Activated gamma-delta T cell treated with anti-CD3 and anti-CD28 coated beads, Interleukin-2, amount 50 U/mL, for 16 hours (primary cell): ENCODE measurements at places on chromosomes 2 and 18.

- DNase-seq: no peak
Measured at GRCh38 chr18:36813824-36814223, 15.0 kb downstream of the TPGS2 start.

GRCh38 chr2:177897278-177897677 lies 175.3 kb downstream of the PDE11A start:
- no peak for DNase-seq

DNA sequence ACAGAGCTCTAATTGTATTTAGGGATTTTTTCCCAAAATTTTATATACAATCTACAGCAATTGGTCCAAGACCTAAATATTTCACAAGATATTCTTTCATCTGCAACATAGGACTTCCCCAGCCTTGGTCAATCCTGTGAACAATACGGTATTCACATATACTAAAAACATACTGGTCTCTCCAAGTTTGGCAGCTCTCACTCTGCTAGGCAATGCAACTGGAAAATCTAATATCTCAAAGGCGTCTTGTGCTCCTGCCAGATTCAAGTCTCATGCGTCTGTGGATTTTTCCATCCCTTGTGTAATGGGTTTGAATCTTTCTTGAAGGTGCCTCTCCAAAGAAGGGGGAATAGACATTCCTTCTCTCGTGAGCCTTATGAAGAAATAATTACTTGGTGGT lies 27.4 kb upstream of the MBOAT2 start:
- DNase-seq: no peak

- DNase-seq: no peak
Measured at GRCh38 chr2:101981504-101981903, 10.3 kb upstream of the IL1R2 start.

GRCh38 chr2:176283291-176284068 lies 14.2 kb downstream of the MTX2 start:
- DNase-seq: no peak

DNA sequence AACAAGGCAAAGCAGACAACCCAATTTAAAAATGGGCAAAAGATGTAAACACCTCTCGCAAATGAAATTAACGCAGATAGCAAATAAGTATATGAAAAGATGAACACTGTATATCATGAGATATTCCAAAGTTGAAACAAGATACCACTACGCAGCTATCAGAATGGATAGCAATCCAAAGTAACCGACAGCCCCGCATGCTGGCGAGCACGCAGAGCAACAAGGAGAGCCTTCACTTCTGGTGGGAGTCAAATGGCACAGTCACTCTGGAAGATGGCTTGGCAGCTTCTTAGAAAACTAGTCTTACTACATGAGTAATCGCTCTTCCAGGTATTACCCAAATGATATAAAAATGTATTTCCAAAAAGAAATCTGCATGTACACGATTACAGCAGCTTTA lies 1.4 kb downstream of the NDUFA10 start:
- no peak for DNase-seq

- no peak for DNase-seq
Measured at GRCh38 chr2:6992794-6993228, 75.6 kb downstream of the RNF144A start.

DNA sequence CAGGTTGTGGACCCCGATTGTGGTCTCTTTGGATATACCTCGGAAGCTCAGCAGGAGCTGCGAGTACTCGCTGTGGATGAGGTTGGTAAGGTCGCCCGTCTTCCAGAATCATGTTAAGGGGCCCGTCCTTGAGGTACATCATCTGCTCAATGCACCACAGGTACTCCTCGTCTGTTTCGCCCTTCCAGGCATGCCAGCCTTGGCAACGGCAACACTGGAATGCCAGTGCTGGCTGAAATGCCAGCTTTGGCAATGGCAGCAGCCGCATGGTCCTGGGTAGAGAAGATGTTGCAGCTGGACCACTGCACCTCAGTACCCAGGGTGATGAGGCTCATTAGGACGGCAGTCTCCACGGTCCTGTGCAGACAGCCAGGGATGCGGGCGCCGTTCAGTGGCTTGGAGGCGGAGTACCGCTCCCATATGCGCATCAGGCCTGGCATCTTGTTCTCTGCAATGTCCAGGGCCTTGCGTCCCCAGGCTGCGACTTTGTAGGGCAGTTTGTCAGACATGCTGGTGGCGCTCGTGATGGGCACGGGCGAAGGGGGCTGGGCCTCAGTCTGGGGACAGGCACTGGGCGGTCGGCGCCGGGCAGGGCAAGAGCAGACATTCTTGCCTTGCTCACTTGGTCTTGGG lies 122.2 kb upstream of the NXPH2 start:
- no peak for DNase-seq

GRCh38 chr18:63981719-63982118 lies 11.8 kb downstream of the SERPINB8 start:
- DNase-seq: no peak

DNA sequence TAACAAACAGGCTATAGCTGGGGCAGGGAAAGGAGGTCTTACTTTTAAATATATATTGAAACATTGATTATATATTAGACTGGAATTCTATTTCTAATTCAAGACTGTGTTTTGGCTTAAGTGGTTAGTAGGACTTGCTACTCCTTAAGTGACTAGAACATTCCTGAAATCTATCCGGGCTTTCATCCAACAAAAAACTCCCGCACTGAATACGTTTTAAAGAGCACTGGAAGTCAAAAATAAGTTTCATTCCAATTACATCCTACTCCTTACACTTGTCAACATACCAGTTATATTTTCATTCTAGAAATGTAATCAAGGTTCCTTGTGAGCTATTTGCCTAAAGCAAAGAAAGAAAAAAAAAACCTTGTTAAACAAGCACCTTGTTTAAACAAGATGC lies 204.6 kb downstream of the SP3 start:
- DNase-seq: no peak

GRCh38 chr2:233455491-233455890 lies 101.2 kb downstream of the DGKD start:
- no peak for DNase-seq

DNA sequence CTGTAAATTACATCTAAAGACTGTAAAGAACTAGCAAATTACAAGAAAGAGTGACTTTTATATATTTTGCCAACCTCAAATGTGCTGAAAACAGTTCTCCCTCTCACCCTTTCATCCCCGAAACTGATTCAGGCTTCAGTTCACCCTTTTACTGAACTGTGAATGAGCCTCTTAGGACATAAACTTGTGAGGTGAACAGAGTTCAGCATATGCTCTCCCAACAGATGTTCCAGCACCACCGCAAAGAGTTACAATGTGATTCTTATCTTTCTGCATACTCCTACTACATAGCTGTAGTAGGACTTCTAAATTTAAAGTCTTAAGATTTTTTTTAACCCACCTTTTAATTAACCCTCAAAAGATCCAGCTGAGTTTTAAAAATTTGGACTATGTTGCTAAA lies 1.2 kb upstream of the ZCCHC2 start:
- DNase-seq: no peak

DNA sequence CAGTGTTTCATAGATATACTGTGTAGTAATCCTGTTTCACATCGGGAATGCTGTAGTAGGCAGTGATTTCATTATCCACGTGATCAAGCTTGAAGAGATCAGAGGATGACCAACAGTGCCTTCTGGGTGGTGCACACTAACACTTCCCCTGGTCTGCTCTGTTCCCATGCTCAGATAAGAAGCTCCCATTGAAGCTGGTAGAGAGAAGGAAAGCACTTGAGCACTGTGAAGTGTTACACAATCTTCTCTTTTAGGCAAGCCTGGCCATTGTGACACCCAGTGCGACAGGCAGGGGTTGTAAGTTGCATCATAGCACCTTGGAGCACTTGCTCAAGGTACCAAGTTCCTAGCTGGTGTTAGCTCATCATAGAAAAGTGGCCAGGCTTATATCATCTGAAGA lies 30.6 kb upstream of the GPD2 start:
- DNase-seq: no peak

- DNase-seq: no peak
Measured at GRCh38 chr2:149329489-149330126, 779 bp upstream of the LYPD6 start.

- no peak for DNase-seq
Measured at GRCh38 chr2:67846370-67847070, 216.3 kb downstream of the C1D start.

DNA sequence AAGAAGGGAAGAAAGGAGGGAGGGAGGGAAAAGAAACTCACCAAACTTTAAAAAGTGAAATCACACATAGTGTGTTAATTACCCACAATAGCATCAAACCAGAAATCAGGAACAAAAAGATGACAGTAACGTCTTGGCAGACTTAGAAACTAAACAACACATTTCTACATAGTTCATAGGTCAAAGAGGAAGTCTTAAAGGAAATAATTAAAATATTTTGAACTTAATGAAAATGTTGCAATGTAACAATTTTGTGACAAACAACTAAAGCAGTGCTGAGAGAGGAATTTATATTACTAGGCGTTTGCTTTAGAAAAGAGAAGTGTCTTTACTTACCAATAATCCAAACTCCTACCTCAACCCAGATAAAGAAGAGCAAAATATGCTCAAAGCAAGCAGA lies 505.0 kb upstream of the ID2 start:
- DNase-seq: no peak
